ENCODE measurements at places on chromosomes 5 and 9.

DNA sequence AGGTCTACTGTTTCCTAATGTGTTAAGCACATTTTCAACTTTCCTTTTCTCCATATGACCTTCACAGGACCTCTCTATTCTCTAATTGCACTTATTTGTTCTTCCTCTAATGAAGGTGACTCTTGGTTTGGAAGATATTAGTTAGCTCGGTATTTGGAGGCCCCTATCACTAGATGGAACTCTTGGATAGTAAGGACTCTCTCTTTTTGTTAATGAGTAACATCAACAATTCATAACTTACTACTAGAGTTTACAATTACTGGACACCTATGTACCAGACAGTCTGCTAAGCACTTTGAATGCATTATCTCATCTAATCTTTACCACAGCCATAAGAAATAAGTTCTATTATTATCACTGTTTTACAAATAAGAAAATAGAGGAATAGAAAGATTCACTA is 23.4 kb upstream of the PAM start:
- DNase-seq: no peak

DNA sequence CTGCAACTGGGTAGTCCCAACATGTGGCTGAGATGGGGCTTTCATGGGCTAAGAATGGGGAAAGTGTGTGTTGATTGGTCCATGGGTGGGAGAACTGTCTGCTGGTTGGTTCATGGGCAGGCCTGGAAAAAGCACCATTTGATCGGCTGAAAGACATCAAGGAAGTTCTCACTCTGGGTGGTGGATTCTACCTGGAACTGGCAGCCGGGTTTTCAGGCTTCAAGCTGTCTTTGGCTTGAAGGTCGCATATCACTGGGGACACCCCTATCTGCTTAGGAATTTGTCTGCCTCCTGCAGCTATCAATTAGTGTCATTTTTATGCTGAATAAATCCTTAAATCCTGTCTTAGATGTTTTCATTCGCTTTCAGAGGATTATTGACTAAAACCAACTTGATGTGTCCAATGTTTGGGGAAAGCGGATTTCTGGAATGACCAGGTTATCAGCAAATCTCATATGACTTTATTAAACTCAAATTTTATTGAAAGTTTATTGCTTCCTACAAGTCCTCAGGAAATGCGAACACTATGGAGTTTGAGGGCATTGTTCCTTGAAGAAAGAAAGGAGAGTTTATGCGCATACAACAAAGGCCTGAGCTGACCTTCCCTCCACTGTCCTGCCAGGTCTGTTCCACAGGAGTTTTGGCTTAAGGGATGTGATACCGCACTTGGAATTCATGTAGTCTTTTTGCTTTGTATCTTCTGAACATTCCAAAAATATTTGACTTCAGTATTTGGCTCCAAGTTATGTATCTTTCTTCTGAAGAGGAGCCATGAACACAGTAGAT is 451.1 kb downstream of the TUSC1 start:
- DNase-seq: no peak

- no peak for DNase-seq
These were observed 231.3 kb downstream of the NPR3 start for GRCh38 chr5:32942225-32942989.

DNA sequence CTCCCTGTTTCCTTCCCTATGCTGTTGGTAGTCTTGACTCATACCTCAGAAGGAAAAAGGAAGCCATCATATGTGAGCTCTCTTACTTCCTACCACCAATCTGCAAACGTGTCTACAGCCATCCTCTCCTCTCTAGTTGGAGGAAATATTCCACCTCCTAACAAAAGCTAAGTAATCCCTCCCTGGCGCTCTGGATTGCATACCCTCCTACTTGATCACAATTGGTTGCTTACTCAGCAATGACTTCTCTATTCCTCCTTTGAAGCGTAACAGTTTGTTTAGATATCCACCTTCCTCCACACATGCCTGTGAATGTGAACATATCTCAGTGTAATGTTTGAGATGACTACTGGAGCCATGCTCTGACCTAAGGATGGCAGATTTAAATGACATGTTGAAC is 18.2 kb downstream of the RUSC2 start:
- DNase-seq: no peak

GRCh38 chr5:7805379-7805778 is 45.6 kb downstream of the CFAP90 start:
- DNase-seq: no peak

DNA sequence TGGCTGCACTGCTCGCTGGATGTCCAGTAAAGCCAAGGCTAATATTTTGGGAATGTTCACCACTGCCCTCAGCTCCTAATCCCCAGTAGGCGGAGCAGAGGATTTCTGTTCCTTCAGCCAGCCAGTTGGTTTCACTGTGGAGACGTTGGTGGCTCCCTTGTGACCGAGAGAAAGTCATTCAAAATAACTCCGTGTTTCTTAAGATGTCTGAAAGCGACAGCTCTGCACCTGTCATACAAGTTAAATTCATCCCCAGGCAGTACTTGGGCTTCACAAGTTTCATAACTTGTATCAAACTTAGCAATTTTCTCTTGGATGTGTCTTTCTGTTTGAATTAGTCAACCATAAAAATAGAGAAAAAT is 382 bp upstream of the CDKN2B start:
- DNase-seq: no peak
